ENCODE measurements at places on chromosomes 1 and 21. TPM values are rescaled to one million over a fixed set of nuclear protein-coding genes. Genes with fewer than 3 reads are reported as not detected.
A peak's percentile ranks its signal among the peaks of the same experiment; 100 is the strongest.

GRCh38 chr1:43533584-43533983 lies 2.9 kb downstream of the PTPRF start:
- no peak overlapping the region for H3K27ac ChIP-seq
- no peak for DNase-seq
- peaks cover 16% of the 10 kb centered on the region for H3K4me1 ChIP-seq
- H3K4me3 ChIP-seq = no peak overlapping the region
- peaks cover 45% of the 10 kb centered on the region for H3K27me3 ChIP-seq

GRCh38 chr1:60235275-60235674 lies 161.7 kb upstream of the C1orf87 start:
- H3K27ac ChIP-seq = no peak overlapping the region
- H3K4me1 ChIP-seq = no peaks in the 10 kb centered on the region
- H3K36me3 ChIP-seq = no peaks in the 10 kb centered on the region
- H3K4me3 ChIP-seq = no peak overlapping the region

- no peaks in the 10 kb centered on the region for H3K36me3 ChIP-seq
- DNase-seq = peak; percentile 73
- no peaks in the 10 kb centered on the region for H3K27me3 ChIP-seq
- peak within 1 kb of the TSS; percentile 83 for H3K4me3 ChIP-seq
These were observed at the start of gene TTC22 for GRCh38 chr1:54800899-54801759. Gene TTC22, minus strand, starts transcription at chr1:54801323. Its CDS starts 160 bp downstream, at chr1:54801163.

GRCh38 chr1:225608014-225608796 lies 44.7 kb downstream of the ENAH start:
- no peaks in the 10 kb centered on the region for H3K36me3 ChIP-seq
- no peak overlapping the region for H3K4me3 ChIP-seq
- DNase-seq = no peak
- no peaks in the 10 kb centered on the region for H3K4me1 ChIP-seq

- peaks cover 32% of the 10 kb centered on the region for H3K36me3 ChIP-seq
- no peak for DNase-seq
- no peaks in the 10 kb centered on the region for H3K4me1 ChIP-seq
- no peaks in the 10 kb centered on the region for H3K27me3 ChIP-seq
- no peak overlapping the region for H3K27ac ChIP-seq
These were observed 23.2 kb downstream of the DDX59 start for GRCh38 chr1:200646515-200646914.

Gene MGST3
- 65.4 TPM for total RNA-seq

Gene L1TD1
- total RNA-seq = 0.41 TPM

Gene PPIAL4G
- 0.61 TPM for total RNA-seq

Gene FALEC
- total RNA-seq = 0.85 TPM

Gene CTNNBIP1
- 11.1 TPM for total RNA-seq

Gene OR14K1
- total RNA-seq = not detected

Gene BMP8A
- not detected for total RNA-seq

Gene OR2L13
- not detected for total RNA-seq

Gene RHEX
- total RNA-seq = 0.28 TPM

Gene PEA15
- total RNA-seq = 27.5 TPM

Gene TFF3
- not detected for total RNA-seq

Gene SLC2A5
- total RNA-seq = 0.90 TPM
